ENCODE measurements at places on chromosomes 3 and 15. TPM values are rescaled to one million over a fixed set of nuclear protein-coding genes. Genes with fewer than 3 reads are reported as not detected.

PP2D1 gene
- not detected for total RNA-seq

DNA sequence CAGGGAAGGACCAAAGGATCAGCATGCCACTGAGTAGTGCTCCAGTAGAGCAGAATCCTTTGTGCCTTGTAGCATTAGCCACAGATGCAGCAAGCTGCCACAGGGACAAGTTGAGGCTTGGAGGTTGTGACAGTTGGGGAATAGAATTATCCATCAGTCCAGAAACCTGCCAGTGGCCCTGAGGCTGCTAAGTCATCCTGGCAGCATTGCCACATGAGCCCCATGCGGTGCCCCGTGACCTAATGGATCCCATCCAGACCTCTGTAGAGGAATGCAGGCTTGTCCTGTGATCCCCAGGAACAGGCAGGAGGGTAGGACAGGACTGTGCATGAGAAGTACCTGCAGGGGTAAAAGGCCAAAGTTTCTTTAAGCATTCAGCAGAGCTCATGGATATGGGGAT is 51.7 kb downstream of the BOC start:
- DNase-seq: no peak
- H3K27me3 ChIP-seq: no peaks in the 10 kb centered on the region
- H3K36me3 ChIP-seq: no peaks in the 10 kb centered on the region
- no peak overlapping the region for H3K27ac ChIP-seq

- no peak for DNase-seq
- H3K27me3 ChIP-seq: no peaks in the 10 kb centered on the region
- H3K4me3 ChIP-seq: no peak overlapping the region
- no peaks in the 10 kb centered on the region for H3K36me3 ChIP-seq
- H3K4me1 ChIP-seq: peaks cover 5% of the 10 kb centered on the region
These were observed 63.7 kb downstream of the GPR176 start for GRCh38 chr15:39856357-39856756.

DNA sequence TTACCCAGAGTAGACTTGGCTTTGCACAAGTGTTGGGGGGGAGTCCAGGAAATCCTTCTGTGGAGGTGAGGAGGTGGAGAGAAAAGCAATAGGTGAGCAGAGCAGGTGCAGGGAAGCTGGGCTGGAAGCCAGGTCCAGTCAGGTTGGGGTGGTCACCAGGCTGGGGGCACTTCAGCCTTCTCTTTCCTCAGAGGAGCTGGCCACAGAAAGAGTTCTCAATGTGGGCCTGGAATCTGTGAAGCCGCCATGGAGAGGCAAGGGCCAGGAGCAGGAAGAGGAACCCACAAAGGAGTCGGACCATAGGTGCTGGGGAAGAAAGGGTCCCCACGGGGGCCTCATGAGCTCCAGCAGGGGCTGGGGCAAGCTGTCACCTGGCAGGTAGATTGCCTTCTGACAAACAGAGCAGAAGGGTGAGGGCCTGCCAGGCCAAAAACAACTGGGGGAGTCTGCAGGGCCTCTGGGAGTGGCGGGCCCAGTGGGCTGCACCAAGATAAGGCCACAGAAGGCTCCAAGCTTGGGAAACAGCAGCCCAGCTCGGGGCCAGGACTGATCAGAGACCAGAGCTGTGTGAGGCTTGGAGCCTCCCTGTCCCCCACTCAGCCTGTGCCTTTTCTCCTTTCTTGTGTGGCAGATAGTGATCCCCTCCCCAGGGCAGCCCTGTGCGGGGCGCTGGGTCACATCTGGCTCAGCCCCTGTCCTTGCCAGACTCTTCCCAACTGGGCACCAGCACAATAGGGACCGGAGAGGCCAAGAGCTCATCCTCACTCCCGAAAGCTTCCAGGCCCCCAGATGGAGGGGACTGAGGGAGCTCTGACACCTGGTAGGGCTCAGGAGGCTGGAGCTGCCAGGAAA is 53.0 kb upstream of the FGD5 start:
- no peak overlapping the region for H3K4me3 ChIP-seq
- no peak for DNase-seq

DUOXA1 gene
- total RNA-seq: 4.9 TPM

A4GNT gene
- not detected for total RNA-seq

PLA2G4E gene
- total RNA-seq: not detected

- H3K4me1 ChIP-seq: no peaks in the 10 kb centered on the region
- no peaks in the 10 kb centered on the region for H3K36me3 ChIP-seq
- H3K27me3 ChIP-seq: no peaks in the 10 kb centered on the region
- H3K27ac ChIP-seq: no peak overlapping the region
These were observed 9.9 kb downstream of the AQP9 start for GRCh38 chr15:58148120-58148519.

TUSC7 gene
- total RNA-seq: not detected

GRCh38 chr3:59873576-59874230 is 823.9 kb upstream of the CFAP20DC start:
- no peak overlapping the region for H3K27ac ChIP-seq
- no peak overlapping the region for H3K4me3 ChIP-seq
- no peak for DNase-seq

LRRC3B gene
- 0.19 TPM for total RNA-seq

- H3K4me1 ChIP-seq: no peaks in the 10 kb centered on the region
- H3K27ac ChIP-seq: no peak overlapping the region
- no peak for DNase-seq
- peak overlapping the region; percentile 69 for H3K4me3 ChIP-seq
These were observed 28.0 kb downstream of the ARHGAP31 start for GRCh38 chr3:119322021-119322834.

GRCh38 chr15:62822228-62822627 is 220.3 kb upstream of the TPM1 start:
- H3K27ac ChIP-seq: no peak overlapping the region
- no peak for DNase-seq
- no peaks in the 10 kb centered on the region for H3K4me1 ChIP-seq
- H3K27me3 ChIP-seq: no peaks in the 10 kb centered on the region

MELTF gene
- 6.0 TPM for total RNA-seq

DNA sequence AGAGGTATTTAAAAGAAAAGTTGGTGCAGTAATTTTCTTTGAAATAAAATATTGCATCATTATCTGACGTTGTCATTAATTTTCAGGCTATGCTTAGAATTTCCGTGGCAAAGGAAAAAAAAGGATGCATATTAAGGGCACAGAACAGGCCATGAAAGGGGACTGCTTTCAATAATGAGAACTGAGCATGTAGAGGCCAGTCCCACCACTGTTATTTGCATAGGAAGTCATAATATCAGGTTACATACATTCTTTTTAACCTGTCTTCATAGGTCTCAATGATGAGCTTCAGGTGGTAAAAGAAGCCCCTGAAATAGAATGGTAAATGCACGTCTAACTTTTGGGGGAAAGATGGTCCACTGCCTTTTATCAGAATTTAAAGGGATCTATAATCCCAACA is 272.1 kb upstream of the ALCAM start:
- no peak overlapping the region for H3K4me3 ChIP-seq
- no peaks in the 10 kb centered on the region for H3K36me3 ChIP-seq
- H3K27ac ChIP-seq: no peak overlapping the region
- DNase-seq: no peak

DNA sequence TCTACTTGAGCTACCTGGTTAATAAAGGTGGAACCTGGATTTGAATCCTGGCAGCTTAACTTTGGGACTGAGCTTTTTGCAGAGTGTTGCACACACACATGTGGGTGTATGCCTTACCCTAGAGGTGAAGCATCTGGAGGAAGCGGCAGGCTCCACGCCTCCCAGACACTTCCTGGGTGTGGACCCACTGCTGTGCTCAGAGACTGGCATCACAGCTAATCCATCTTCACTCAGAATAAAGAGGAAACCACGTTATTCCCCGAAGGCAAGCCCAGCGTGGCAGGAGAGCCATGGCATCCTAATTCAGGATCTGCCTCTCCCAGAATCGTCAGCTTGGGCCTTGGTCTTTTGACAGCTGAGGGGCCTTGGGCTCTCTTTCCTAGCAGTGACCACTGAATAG is 25.5 kb downstream of the CCDC13 start:
- H3K27ac ChIP-seq: peak overlapping the region; percentile 97
- peak; percentile 24 for DNase-seq
- H3K4me1 ChIP-seq: peaks cover 6% of the 10 kb centered on the region
- no peak overlapping the region for H3K4me3 ChIP-seq
- no peaks in the 10 kb centered on the region for H3K27me3 ChIP-seq

ZIC4 gene
- 0.09 TPM for total RNA-seq

GRCh38 chr15:60649845-60650548 is 171.1 kb upstream of the ICE2 start:
- H3K27me3 ChIP-seq: no peaks in the 10 kb centered on the region
- H3K4me3 ChIP-seq: no peak overlapping the region
- no peak overlapping the region for H3K27ac ChIP-seq
- H3K4me1 ChIP-seq: no peaks in the 10 kb centered on the region
- DNase-seq: no peak
- H3K36me3 ChIP-seq: no peaks in the 10 kb centered on the region

AADAC gene
- total RNA-seq: not detected
